ENCODE measurements at places on chromosomes 6 and 20.
A peak's percentile ranks its signal among the peaks of the same experiment; 100 is the strongest.

DNA sequence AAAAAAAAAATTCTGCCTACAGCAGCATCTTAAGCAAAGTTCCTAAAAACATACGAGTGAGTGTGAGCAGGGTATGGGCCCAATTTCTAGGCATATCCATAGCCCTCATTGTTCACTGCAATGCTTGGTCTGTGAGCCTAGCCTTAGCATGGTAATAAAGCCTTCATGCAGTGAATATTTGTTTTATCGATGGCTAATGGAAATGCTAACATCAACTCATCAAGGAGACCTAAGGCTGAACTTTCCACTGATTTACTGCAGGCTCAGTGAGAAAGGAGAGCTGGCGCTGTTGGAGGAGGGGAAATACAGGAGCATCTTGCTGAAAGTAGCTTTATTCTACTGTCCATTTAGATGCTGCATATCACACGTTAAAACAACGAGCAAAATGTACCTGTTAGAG, 139.6 kb upstream of the DTNBP1 start:
- DNase-seq = no peak

- DNase-seq = no peak
Measured at GRCh38 chr6:160167604-160168399, 46.2 kb downstream of the SLC22A1 start.

- no peak for DNase-seq
Measured at GRCh38 chr6:34237316-34237721, 646 bp downstream of the HMGA1 start.

GRCh38 chr20:50720026-50720425, 11.4 kb upstream of the PARD6B start:
- DNase-seq = peak; percentile 60
